AG04450 (cell line): ENCODE measurements at places on chromosomes 11 and 22.

- no peak for DNase-seq
These were observed 23.7 kb upstream of the DAGLA start for GRCh38 chr11:61656347-61657077.

- DNase-seq = no peak
These were observed 19.4 kb downstream of the EHF start for GRCh38 chr11:34640050-34640923.

DNA sequence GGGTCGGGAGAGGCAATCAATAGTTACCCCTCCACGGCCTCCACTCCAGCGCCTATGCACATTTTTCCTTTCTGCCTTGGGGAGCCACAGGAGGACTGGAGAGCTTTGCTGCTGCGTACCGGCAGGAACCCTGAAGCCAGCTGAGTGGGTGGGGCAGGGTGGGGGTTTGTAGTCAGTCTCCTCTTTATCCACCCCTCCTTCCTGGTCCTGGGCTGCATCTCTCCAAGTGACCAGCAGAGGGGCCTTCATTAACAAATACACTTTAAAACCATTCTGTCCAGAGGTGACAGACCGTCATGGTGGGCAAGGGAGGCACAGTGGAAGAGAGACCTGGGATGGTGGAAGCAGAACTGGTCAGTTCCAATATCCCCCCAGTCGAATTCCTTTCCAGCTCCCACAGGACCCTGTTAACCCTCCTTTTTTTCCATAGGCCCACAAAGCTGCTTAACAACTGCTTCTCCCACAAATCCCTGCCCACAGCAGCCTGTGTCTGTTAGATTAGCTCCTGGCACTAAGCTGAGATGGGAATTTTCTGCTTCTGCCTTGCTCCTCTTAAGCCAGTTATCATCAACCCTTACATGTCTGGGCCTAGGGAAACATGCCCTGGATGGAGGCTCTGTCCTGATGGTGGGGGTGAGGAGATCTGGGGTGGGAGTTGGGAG lies 3.9 kb upstream of the ABCG4 start:
- DNase-seq = peak; percentile 32

DNA sequence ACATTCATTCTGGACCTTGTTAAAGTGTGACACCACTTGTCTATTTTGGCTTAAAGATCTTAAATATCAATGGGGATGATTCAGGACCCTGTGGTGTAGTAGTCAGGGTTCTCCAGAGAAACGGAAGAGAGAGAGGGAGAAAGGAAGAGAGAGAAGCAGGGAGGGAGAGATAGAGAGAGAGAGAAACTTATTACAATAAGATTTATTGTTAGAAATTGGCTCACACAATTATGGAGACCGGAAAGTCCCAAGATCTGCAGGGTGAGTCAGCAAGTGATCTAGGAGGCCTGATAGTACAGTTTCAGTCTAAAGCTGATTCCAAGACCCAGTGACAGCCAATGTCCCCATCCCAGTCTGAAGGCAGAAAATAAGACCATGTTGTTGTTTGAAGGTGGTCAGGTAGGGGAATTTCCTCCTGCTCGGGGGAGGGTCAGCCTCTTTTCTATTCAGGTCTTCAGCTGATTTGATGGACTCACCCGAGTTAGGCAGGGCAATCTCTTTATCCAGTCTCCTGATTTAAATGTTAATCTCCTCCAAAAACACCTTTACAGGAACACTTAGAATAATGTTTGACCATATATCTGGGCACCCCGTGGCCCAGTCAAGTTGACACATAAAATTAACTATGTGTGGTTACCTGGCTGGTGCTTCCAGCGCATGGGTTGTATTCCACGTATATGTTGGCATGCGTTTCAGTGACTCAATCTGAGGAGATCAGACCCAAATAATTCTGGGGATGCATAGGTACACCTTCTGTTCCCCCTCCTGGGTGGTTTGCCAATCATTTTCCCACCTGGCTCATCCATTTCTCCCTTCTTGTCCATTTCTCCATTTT lies 1350.5 kb downstream of the TBC1D22A start:
- no peak for DNase-seq

DNA sequence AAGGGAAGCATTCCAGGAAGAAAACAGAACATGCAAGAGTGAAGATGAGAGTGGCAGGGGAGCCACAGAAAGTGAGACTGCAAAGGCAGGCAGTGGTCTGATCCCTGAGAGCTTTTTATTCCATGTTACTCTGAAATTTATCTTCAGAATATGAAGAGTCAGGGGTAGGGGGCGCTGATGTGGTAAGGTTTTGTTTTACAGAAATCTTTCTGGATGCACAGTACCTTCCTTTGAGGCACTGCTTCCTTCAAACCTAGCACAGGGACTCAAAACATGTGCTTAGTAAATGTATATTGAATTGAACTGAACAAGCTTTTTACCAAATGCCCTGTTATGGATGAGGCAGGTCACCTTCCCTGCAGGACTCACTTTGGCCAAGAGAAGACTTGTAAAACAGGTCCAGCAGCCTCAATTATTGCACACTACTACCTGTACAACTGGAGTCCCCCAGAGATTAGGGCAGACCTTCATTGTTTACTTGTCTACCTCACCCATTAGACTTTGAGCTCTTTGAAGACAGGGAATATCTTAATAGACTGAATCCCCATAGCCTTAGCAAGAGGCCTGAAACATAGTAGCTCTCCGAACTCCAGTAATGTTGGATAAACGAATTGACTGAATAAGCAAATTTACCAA lies 2.2 kb downstream of the PAK1 start:
- DNase-seq = no peak

GRCh38 chr11:44623731-44624491 lies 58.4 kb downstream of the CD82 start:
- DNase-seq = no peak

GRCh38 chr22:20211997-20212753 lies 55.9 kb downstream of the RTN4R start:
- no peak for DNase-seq

DNA sequence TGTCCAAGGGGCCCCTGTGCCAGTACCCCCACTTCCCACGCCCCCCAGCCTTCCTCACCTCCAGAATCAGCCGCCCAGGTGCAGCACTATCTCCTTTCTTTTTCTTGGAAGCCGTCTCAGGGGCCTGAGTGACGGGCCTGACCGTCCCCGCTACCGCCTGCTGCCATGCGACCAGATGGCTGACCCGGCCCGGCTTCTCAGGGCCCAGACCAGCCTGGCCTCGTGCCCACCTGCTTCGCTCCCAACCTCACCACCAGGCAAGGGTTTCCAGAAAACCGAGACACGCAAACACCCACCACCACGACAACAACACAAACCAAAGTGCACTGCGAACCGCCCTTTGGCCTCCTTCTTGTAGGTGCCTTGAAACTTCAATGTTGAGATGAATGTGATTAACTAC lies 39.1 kb downstream of the MACROD1 start:
- DNase-seq = no peak

GRCh38 chr22:24407884-24408283 lies 19.5 kb upstream of the ADORA2A start:
- DNase-seq = no peak

- DNase-seq = no peak
These were observed 2.5 kb upstream of the IGLL5 start for GRCh38 chr22:22884888-22885840.

DNA sequence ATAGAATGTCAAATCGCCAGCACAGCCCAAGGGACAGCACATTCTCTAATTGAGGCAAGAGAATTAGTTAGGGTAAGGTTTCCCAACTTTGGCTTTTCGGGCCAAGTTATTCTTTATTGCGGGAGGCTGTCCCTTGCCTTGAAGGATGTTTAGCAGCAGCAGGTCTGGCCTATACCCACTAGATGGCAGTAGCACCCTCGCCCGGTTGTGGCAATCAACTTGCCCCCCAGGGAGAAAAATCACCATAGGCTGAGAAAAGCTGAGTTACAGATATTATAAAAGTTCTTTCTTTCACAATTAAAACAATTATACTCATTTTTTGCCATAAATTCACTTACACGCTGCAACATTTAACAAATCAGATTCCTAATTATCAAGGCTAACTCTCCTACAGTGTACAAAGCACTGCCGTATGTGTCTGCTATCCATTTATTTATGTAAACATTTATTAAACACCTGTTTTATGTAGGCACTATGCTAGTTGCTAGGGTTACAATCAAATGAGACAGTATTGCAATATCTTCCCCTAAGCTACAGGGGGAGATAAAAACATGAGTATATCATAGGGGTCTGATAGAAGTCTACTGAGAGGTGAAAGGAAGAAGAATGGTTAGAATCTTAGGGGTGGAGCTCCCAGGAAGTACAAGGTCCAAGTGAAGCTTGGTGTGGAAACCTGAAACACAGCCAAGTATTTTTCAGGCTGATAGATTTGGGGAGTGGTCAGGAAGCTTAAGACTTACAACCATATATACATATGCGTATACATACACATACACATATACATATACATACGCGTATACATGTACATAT lies 452.3 kb downstream of the RAB38 start:
- no peak for DNase-seq

DNA sequence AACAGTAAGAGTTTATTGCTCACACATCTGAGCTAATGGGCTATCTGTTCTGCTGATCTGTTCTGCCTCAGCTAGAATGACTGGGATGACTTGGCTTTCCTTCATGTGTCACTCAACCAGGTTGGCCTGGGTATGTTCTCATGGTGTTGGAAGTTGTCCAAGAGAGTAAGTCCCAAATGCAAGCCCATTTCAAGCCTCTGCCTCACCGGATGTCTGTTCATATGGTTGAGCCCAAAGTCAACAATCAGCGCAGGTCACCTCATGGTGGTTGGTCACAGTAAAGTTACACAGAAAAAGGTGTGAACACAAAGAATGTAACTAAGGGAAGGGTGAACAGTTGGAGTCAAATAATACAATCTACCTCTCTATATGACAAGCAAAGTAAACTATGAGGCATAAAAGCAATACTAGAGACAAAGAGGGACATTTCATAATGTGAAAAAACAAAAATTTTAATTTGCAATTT lies 1.9 kb downstream of the GDPD4 start:
- no peak for DNase-seq

DNA sequence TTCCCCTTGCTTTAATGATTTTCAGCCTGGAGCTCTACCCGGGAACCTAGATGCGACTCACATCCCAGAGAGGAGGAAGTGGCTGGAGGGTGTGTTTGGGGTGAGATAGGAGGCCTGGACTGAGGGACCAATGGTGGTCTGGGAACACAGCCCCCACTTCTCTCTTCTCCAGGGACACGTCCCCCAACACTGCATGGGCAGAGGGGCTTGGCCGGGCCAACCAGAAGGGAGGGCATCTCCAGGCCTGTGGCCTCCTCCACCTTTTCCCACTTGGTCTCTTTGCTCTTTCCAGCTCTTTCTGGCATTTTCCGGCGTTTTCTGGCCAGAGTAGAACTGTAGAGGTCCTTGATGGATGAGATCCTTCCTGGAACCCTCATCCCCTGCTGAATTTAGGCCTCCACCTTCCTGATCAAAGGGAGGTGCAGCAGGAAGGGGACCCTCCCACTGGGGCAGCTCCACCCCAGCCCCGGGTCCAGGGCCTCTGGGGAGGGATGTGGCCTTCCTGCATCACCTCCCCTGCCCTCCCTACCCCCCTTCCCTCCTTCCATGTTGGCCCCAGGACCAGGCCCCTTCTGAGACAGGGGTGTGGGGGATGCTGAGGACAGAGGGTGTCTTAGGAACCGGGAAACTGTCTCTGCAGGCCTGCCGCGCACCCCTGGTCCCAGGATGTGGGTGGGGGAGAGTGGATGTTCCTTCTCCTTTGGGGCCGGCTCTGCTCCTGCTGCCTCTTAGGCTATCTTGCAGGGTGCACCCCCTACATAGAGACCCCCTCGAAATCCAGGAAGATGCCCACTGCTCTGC lies 24.4 kb downstream of the MRGPRG start:
- no peak for DNase-seq

DNA sequence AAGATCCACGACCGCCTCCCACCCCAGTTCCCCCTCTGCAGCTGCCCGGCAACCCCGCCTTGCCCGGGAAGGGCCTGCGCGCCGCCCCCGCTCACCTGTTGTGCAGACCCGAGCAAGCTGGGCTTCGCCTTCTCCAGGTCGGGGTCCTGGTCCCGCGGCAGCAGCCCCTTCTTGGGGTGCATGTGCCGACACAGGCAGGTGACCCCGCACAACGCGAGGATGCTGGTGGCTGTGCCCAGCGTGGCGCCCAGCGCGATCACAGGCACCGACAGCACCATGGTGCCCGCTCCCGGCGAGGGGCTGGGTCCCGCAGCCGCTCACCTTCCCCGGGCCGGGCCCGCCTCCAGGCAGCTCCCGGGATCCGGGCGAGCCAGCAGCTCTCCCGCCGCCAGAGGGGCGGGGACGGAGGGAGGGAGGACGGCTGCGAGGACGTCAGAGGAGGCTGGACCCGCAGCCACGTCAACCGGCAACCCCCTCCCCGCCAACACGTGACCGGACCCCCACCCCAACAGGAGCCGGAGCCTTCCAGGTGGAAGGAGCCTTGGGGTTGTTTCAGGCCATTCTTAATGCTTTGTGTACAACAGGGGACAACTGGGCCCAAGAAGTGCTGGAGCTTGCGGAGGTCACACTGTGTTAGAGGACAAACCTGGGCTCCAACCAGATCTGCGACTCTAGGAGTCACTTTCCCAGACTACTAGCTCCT lies at the start of gene SYT13:
Gene SYT13 (minus strand): TSS at position 412 of the 703 bp plus-strand sequence. CDS start 134 bp downstream, at position 278.
- DNase-seq = no peak

- DNase-seq = no peak
These were observed 108.3 kb upstream of the PARVA start for GRCh38 chr11:12269104-12269441.

DNA sequence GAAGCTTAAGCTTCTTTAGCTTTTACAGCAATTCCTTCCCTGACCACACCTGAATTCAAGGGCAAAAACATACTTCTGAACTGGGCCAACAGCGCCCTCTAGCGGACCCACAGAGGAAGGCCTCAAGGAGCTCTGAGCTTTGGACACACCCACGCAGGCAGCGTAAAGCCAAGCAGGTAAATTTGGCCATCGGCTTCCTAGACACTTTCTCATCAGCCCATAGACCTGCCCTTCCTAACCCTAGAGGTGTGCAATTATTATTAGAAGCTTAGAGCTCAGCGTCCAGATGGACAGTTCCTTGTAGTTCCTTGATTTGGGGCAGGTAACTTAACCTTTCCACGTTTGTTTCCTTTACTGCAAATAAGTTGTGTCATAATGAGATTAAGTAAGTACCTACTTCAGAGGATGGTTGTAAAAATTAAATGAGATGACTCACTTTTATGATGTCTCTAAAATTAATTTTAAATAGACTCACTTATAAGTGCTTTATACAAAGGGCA lies 25.7 kb upstream of the HMGXB4 start:
- DNase-seq = peak; percentile 11

DNA sequence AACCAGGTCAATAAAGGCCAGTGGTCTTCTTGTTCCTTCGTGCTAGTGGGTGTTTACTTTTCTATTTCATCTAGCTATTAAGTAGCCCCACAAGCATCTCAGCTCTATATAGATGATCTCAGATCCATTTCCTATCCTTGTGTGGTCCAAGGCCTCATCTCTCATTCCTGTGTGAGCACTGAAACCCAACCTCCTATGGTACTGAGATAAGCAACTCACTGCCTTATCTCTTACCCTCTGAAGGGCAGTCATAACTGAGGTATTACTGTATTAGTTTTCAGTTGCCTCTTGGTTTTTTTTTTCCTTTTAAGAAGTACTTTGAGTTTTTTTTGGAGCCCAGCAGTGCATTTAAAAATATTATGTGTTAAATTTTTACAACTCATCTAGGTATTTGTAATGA lies 28.3 kb downstream of the ACER3 start:
- DNase-seq = no peak

- no peak for DNase-seq
These were observed 1.2 kb downstream of the ILK start for GRCh38 chr11:6604790-6605189.

GRCh38 chr22:36358533-36359469 lies 29.0 kb downstream of the MYH9 start:
- DNase-seq = no peak

GRCh38 chr11:93123351-93123898 lies 74.4 kb downstream of the SLC36A4 start:
- DNase-seq = no peak

GRCh38 chr11:134022748-134023147 lies 46.1 kb upstream of the JAM3 start:
- DNase-seq = no peak
